Activated CD4-positive, alpha-beta memory T cell treated with anti-CD3 and anti-CD28 coated beads for 36 hours (primary cell): ENCODE measurements at places on chromosomes 7 and 10.

DNA sequence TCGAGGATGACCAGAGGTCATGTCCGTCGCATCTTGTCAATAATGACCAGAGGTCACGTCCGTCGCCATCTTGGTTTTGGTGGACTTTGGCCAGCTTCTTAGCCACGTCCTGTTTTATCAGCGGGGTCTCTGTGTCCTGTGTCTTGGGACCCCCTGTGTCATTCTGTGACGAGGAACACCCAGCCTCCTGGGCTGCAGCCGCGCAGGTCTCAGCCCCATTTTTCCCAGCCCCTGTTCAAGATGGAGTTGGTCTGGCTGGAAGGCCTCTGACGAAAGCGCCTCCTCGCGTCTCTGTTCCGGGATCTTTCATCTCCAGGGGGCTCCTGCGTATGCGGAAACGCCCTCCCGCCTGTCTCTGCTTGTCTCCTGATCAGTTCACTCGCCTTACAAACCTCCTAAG is 134.2 kb downstream of the ELFN1 start:
- DNase-seq = no peak

DNA sequence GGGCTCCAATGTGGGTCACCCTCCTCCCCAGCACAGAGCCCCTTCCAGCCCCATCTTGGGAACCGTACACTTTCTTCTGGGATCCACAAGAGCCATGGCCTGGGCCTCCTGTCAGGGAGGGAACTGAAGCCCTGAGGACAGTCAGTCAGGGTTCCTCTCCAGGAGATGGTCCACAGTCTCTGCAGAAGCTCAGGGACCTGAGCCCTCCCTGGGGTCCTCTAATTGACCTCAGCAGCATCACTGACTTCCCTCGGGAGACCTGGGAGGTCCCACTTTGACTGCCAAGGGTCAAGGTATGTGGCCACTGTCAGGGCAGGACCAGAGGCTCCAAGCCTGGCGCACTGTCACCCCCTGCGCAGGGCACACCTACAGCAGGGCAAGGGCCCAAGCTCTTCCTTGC is 32.3 kb downstream of the NOD1 start:
- no peak for DNase-seq

- DNase-seq = no peak
These were observed 66.7 kb downstream of the CASD1 start for GRCh38 chr7:94576316-94576715.

DNA sequence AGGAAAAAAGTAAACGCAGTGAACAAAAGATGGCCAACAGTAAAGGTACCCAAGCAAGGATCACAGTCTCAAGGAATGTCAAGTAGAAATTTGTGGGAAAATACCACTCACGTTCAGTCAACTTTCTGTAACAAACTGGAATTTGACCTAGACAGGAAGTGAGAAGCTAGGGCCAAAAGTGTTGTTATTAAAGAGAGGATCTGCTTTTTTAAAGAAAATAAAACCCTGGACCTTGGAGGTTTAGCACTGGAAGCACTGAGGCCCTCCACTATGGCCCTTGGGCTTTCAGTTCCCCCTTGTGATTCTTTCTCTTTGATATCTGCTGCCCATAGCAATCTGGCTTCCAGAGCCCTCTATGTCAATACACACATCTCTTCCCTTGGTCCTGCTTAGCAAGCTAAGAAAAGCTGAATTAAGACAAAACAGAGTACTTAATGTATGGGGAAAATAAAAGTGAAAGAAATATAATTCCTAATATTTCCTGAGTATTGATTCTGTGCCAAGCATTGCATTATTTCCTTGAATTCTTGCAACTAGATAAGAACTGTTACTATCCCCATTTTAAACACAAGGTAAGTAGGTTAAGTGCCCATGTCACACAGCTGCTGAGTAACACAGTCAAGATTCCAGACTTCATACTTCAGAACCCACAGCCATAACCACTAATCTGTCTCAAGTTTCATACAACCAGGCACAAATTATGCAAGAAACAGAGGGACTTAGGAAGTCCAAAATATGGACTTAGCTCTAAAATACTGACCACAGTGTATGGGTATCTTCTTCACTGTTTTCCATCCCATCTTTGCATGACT is 2.6 kb upstream of the ZNF438 start:
- DNase-seq = no peak

DNA sequence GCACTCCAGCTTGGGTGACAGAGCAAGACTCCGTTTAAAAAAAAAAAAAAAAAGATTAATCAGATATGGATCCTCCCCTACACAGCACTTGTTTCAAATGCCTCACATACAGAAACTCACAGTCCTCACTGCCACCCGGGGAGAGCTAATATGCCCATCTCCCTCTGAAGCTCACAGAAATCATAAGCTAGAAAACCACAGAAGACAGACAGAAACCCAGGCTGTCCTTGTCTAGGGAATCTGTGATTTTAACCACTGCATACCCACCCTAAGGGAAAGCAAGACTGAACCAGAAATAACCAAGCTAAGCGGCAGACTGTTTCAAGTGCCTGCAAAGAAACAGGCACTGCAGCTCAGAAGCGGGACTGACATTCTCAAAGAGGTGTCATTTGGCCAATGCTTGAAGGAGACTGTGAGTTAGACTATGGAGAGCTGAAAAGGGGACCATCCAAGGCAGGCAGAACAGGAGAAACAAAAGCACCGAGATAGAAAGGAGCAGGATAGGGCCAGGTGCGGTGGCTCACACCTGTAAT is 37.6 kb downstream of the SLC37A3 start:
- peak; percentile 43 for DNase-seq

- peak; percentile 55 for DNase-seq
These were observed 1.2 kb downstream of the TPK1 start for GRCh38 chr7:144834641-144835144.

GRCh38 chr10:91424016-91424415 is 13.9 kb downstream of the HECTD2 start:
- peak; percentile 48 for DNase-seq

- DNase-seq = no peak
These were observed 473.5 kb downstream of the AUTS2 start for GRCh38 chr7:70071766-70072165.

- no peak for DNase-seq
These were observed 29.5 kb upstream of the SLC29A3 start for GRCh38 chr10:71289421-71290130.

GRCh38 chr10:118203461-118203860 is 138.7 kb downstream of the FAM204A start:
- no peak for DNase-seq

DNA sequence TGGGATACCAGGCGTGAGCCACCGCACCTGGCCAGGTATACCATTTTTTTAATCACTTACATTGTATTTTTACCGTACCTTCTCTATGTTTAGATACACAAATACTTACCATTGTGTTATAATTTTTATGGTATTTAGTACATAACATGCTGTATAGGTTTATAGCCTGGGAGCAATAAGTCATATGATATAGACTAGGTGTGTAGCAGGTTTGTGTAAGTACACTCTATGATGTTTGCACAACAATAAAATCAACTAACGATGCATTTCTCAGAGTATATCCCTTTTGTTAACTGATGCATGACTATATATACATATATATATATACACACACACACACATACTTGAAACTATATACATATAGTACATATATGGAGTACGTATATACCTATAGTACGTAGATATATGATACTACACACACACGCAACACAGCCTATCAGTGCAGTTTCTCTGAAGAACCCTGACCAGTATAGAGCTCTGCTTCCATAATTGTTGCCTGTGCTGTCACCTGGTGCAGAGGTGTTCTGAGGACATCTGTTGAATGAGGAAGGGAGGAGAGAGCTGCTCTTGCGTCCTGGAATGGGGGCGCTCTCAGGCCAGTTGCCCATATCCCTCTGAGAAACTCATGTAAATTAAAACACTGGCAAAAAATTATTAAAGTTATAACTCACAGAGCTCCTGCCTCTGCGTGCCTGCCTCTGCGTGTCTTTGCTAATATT is 315.3 kb downstream of the FGFR2 start:
- no peak for DNase-seq

DNA sequence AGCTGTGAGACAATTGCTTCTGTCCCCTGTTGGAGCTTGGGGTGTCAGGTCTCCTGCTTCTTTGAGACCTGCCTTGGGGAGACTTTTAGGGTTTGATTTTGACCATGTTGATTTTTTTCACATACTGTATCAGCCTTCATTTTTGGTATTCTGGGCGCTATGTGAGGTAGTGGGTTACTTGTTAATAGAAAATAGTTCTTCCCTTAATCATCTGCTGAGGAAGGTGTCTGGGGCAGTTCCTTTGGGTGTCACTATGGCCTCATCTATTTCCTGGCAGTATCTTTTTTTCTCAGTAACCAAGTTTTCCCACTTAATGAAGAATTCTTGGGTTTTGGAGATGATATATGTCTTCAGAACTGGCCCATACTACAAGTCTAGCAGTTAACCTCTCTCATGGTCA is 4.6 kb upstream of the NOLC1 start:
- no peak for DNase-seq

- no peak for DNase-seq
These were observed 16.7 kb upstream of the FRA10AC1 start for GRCh38 chr10:93718937-93719725.

DNA sequence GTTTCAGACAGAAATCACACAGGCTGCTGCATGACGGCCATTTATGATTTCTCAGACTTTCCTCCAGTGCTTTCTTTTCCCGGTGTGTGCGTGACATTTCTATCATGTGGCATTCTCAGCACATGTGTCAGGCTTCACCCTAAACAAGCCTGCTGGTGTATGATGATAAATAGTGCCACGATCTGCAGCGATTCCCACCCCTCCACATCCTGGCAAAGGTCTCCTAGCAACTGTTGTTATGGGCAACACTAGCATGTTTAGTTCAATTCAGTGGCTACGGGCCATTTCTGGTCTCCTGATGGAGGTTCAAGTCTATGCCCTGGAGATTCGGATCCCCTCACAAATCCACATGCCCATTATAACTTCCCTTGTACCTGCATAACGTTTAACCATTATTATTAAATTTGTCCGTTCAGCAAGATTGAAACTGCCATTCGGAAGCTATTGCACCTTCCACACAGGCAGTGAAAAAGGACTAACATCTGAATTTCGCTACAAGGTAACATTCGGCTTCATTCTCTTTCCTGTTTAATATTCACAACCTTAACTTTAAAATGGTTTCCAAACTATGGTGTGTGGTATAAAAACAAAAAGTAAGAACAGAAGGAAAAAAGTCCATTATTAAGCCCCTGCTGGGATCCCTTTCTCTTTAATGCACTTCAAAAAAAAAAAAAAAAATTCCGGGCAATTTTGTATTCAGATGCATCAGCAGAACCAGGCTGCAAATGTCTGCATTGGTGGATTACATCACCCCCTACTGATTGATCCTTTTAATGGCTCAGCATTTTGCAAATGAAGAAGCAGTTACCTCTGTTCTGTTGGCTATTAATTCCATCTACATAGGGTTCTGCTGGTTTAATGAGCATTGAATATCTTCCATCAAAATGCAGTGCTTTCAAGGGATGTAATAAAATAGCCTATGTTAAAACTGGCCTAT is 90.2 kb downstream of the FRMD4A start:
- DNase-seq = peak; percentile 8

GRCh38 chr7:157634401-157635147 is 297.8 kb downstream of the DNAJB6 start:
- no peak for DNase-seq

DNA sequence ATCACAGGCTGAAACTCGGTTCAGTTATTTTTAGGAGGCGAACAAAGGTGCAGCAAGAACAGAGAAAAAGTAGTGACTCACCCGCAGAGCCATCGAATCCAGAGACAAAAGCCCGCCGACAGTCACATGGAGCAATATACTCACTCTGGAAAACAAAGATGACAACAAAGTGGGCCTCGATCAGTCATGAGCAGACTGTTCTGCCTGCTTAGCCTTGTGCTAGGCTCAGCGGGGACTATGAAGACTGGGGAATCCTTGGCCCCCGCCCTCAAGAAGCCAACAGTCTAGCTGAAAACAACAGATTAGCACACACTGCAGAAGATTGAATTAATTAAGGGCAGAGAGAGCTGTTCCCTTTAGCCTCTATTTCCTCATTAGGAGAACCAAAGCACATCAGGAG is 30.4 kb downstream of the XPNPEP1 start:
- peak; percentile 47 for DNase-seq

DNA sequence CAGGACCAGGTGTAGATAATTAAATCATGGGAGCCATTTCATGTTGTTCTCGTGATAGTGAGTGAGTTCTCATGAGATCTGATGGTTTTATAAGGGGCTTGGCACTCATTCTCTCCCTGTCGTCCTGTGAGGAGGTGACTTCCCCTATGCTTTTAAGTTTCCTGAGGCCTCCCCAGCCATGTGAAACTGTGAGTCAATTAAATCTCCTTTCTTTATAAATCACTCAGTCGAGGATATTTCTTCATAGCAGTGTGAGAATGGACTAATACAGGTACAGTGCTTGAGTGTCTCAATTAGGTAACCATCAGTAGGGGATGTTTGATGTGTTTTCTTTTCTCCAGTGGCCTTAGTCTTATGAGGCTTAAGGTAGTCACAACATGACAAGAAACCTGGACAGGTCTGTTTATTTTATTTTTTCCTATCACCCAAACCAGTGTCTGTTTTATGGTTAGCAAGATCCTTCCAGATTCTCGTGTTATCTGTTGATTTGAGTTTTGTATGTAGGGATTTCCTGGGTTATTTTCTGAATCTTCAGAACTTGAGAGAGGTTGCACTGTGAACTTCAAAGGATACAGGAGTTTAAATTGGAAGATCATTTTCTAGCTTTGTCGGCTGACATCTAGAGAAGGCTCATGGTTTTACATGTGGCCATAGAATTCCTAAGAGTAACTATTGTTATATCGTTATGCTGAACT is 32.1 kb downstream of the UMAD1 start:
- peak; percentile 49 for DNase-seq
